Fibroblast of mammary gland (primary cell): ENCODE measurements at places on chromosomes 3 and 15.

GRCh38 chr3:102180280-102180931 lies 254.4 kb upstream of the ZPLD1 start:
- DNase-seq: peak; percentile 78

- DNase-seq: no peak
These were observed 185.1 kb upstream of the TPM1 start for GRCh38 chr15:62857411-62857853.

- DNase-seq: no peak
These were observed 126.2 kb upstream of the ATP10A start for GRCh38 chr15:25989327-25989726.

DNA sequence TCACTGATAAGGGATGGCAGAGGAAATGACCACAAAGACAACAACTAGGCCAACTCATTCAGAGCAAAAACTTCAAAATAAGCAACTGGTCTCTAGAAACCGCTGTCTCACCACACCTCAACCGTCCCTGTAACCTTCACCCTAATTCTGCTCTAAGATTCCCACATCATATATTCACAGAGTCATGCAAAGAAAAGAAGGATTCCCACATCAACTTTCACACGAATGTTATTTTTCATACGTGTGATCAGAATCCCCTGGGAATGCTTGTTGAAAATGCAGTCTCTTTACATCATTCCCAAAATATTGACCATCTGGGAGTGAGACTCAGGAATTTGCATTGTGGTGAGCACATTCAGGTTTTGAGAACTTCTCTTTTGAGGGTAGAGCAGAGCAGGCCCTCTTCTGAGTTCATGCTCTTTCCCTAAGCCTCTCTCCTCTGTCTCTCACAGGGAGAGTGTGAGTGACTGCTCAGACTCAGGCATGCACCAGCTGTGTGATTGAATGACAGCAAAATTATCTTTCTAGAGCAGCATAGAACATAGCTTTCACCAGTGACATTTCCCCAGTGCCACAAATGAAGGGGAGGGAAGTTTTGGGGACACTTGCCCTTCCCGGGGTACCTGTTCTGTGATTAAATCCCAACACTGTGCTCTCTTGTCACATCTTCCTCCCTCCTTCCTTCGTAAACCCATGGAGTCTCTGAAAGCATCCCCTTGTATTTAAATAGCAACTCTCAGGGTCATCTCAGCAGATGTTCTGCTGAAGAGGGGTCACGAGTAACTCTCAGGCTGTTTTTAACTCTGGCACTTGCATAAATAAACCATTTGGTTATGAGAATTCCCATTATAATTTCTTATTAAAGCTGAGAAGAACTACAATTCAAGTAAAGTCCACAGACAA lies 170.9 kb downstream of the PLCL2 start:
- DNase-seq: peak; percentile 94
